Stimulated activated CD4-positive, alpha-beta T cell treated with anti-CD3 and anti-CD28 coated beads, Interleukin-4, amount 100 ng/mL, for 24 hours (primary cell): ENCODE measurements at places on chromosomes 5 and 9.

DNA sequence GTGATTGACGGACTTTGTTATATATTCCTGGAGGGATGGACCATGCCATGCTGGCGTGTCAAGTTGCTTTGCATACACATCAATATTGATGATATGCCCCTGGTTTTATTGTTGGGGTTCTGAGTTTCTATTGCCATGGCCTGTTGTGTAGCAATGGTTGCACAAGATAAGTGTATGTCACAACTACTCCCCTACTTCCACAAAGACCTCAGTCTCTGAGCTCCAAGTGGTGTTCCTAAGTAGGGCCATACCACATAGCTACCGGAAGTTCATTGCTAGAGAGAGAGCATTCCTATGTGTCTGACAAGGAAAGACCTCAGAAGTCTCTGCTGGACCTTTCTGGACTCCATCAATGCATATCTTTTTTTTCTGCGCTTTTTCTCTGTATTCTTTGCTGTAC, 19.8 kb downstream of the TXNDC8 start:
- DNase-seq, result no peak

DNA sequence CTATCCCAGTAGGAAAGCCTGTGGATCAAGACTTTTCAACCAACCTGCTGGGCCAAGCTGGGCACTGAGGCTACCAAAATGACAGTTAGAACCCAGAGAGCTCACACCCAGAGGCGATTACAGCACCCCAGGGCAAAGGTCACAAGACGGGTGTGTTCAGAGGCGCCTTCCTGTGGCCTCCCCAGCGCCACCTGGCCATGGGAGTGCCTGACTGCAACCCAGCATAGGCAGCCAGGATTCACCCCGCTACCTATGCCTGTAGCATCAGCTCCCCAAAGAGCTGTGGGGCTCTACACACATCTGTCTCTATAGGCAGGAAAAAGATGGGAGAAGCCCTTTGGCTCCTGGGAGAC, 33.5 kb downstream of the PDGFRB start:
- no peak for DNase-seq

DNA sequence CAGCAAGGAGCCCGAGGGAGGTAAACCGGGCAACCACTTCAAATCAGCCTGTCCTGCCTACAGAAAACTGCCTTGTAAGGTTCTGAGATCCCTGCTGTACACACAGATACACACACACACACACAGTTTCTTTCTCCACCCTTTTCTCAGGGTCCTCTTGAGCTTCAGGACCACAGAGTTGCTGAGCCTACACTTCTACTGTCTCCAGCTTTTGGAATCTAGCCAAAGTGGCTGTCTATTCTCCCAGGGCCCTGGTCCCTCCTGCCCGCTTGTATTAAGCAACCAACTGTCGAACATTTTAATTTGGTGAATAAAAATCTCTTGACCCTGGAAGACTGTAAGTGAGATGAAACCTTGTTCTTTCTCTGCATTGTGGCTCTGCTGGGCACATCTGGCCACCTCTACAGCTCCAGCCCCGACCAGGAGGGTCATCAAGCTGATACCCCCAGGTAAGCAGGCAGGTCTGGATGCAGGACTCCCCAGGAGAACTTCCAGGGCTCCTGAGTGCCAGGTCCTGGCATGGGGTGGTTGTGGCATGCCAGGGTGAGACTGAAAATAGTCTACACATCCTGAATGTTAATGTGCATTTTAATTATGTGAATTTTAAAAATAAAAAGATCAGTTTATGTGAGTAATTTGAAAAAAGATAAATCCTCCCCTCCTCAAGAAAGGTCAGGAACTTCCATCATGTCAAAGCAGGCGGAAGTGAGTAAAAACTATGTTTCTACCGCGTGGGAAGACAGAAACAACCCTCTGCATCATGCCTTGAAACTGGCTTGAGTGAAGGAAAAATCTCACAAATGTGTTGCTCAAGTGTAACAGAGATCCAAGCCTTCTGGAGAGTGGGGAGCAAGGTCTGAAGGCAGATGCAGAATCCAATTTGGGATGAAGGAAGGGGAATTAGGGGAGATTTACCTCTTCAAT, 15.0 kb upstream of the S1PR3 start:
- peak; percentile 10 for DNase-seq

- no peak for DNase-seq
These were observed 55.4 kb upstream of the RNF180 start for GRCh38 chr5:64110222-64110621.

DNA sequence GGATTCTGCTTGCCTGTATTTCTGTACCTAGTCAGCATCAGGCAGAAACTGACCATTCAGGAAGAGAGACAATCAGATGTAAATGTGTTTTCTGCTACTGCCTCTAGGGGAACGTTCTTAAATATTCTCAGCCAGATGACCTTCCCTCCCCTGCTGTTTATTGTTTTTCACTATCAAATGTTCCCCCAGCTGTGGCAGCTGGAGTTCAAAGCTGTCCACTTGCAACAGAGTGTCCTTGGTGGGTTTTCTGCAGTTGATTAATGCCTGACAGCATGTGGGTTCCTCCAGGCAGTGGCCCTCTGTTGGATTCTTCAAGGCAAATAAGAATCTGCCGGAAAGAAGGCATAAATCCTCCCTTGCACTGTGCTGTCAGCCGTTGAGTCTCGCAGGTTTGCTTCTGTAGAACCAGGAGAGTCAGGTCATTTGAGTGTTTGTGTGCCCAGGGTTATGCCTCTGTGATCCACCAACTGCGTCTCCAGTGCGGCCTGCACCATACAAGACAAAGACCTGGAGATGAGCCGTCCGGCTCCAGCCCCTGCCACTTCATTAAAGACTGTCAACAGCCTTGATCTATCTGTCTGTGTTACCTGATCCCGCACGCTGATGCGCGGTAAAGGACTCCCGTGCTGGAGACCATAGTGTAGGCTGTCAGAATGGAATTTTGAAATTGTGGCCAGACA, 203.4 kb downstream of the GADD45G start:
- no peak for DNase-seq
